ENCODE measurements at places on chromosomes 4 and X.

GRCh38 chr4:44632733-44633132, 18.7 kb downstream of the YIPF7 start:
- no peak for DNase-seq

DNA sequence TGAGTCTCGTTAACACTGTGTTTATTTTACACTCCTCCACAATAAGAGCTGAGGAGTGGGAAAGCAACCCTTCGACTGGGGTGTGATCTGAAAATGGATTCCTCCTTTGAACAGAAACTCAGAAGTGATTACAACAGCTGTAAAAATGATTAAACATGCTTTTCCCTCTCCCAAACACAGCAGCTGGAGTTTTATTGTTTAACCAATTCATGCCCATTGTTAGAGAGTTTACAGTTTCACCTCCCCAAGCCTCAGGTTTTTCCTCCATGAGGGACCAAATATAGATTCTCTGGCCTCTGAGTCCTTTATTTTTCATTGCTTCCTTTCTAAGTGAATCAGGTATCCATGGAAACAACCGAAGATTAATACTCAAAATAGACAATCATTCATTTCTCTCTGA, 263.0 kb upstream of the TAPT1 start:
- no peak for DNase-seq

DNA sequence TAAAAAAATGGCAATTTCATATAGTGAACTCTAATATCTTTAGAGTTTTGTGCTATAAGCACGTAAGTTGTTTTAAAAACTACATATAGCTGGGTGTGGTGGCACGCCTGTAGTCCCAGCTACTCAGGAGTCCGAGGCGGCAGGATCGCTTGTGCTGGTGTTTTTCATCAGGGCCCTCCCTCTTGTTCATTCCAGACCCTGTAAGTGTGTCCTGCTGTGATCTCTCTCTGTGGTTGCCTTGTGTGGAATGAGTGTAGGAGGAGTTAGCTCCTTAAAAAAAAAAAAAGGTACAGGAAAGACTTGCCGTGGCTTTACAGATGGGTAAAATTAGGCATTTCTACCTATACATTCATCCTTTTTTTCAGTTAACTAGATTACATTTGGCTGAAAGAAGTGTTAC, 35.4 kb downstream of the RBBP7 start:
- no peak for DNase-seq

DNA sequence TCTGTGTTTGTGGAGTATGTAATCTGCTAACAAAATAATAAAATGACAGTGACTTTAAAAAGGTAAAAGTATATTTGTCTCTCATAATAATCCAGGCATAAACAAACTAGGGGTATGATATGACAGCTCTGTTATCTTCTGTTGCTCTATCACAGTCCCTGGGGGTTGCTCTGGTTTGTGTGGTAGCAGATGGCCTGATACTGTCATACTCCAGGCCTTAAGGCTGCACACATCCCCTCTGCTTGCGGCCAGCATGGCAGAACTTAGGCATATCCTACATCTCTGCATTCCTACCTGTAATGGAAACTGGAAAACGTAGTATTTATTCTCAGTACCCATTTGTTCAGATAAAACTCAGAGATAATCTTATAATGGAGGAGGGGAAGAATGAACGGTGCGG, 117.9 kb upstream of the HAND2 start:
- DNase-seq: no peak

DNA sequence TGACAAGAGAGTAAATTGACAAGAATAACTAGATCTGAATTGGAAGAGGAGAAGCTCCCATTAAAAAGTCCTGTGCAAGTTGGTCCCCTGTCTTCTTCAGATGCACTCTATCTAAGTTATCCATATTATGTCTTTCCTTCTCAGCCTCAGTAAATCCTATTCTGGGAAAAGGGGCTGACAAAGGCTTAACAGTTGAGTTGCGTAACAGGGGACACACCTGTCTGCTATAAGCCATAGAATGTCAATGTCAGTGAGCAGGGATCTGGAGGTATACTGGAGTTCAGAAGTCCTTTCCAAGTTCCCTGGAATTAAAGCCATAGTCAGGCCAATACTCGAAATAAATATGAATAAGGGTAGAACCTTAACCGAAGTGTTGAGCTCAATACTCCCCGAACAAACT, 26.3 kb upstream of the TNIP3 start:
- DNase-seq: no peak

DNA sequence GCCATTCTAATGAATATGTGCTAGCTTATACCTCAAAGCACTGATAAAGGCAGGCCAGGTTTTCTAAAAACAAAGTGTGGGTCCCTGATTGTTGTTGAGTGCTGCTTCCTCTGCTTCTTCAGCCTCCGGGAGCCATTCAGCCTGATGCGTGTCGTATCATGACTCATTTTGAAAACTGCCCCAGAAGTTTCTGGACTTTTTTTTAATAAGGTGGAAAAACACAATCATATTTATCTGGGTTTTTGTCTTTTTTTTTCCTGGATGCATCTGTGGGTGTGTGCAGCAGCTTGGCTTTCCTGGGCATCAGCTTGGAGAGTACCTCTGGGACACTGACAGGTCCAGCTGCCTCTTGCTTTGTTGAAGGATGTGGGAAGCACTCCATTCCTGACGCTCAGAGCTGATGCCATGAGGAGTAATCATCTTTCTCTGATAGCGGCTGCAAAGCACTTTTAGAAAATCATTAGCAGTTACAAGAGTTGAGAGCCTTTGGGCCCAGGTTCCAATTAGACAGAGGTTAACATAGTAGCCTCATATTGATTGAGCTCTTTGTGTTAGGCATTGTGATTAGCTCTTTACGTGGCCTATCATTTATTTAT, 66.9 kb downstream of the PARM1 start:
- DNase-seq: no peak

- DNase-seq: peak; percentile 1
Observed at GRCh38 chrX:42290608-42291007, 367.3 kb upstream of the CASK start.

GRCh38 chr4:26670903-26671537, 87.1 kb downstream of the TBC1D19 start:
- DNase-seq: no peak

DNA sequence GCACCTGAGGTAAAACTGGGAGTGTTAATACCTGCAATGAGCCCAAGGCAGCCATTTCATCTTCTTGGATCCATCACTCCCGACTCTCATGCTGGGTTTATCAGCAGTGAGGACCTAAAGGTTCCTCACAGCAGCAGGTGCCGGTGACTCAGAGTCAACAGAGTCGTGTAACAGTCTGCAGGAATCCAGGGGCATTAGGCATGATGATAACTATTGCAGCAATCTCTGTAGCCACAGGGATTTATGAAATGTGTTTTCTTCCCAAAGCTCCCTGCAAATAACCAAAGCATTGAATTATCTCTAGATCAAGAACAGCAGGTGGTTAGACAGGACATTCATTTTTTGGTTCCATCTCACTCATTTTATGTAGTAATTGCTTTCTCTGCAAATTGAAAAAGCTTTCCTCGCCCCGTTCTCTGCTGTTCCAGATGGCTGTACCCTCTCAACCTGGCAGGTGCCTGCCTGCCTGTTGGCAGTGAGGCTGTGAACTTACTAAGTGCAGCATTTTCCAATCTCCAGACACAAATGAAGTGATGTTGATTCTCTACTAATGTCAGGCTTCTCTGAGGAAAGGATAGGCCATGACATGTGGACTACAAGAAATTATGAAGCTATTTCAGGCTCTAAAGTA, 48.1 kb upstream of the TSPAN7 start:
- no peak for DNase-seq

- DNase-seq: no peak
Observed at GRCh38 chr4:156326246-156326645, 372.6 kb upstream of the CTSO start.

DNA sequence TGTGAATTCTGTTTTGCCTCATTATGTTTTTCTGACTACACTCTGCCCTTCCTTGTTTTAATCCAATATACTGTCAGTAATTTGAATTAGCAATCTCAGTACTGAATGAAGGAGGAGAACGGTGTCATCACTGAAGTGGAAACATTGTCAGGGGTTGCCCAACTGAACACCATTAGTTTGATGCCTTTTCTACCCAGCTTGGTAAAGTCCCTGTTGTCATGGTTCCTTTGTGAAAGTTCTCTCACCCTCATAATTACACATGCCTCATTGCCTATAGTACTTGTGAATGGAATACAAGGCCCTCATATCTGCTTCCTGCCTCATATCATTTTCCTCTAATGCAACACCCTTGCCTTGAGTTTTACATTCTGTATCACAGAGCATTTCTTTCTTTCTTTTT, 76.9 kb downstream of the RRAGB start:
- DNase-seq: no peak

DNA sequence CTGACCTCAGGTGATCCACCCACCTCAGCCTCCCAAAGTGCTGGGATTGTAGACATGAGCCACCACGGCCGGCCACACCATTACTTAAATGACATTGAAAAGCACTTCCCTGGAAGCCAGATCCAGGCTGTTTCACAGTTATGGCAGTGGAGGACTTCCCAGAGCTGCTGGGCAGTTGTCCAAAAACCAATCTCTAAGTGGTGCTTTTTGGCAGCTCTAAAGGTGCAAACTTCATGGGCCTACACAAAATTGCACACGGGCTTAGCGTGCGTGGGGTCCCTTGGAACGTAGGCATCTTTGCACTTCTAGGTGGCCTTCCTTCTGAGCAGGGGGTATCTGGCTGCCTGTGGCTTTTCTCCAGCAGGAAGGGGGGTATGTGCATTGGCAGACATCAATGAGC, 172.3 kb downstream of the SHOX start:
- no peak for DNase-seq

GRCh38 chr4:183960046-183960420, 54.9 kb downstream of the STOX2 start:
- no peak for DNase-seq

DNA sequence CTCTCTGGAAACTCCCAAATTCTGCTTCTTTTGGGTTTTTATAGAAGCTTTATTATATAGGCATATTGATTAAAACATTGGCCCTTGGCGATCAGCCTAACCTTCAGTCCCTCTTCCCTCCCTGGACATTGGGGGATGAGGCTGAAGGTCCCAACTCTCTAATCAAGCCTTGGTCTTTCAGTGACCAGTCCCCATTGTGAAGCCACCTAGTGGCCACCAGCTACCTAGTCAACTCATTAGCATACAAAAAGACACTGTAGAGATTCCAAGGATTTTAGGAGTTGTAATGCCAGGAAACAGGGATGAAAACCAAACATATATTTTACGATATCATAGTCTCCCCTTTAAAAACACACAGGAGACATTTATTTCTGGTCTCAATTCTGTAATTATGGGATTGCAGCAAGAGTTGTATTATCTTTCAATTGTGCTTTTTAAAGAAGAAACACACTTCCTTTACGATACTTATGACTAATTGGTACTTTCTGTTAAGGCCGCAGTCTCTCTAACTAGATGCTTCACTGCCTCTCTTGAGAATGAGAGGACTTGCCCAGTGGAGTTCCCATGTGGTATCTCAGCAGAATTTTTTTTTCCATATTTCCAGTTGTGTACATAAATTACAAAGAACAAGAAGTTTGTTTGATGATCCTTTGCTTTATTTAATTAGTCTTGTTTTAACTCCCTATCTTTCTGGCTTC, 58.2 kb downstream of the WDR17 start:
- no peak for DNase-seq

GRCh38 chrX:45632506-45632905, 431.8 kb upstream of the DIPK2B start:
- DNase-seq: no peak

DNA sequence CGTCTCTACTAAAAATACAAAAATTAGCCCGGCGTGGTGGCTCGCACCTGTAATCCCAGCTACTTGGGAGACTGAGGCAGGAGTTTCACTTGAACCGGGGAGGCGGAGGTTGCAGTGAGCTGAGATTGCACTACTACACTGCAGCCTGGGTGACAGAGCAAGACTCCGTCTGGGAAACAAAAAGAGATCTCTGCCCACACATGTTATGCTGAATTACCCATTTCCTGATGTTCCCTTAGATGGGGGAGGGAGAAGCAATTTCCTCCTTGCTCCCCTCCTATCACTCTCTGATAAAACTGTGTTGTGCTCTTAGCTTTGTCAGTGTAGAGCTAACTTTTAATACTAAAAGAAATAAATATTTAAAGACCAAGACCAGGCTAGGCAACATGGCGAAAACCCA, 102.5 kb downstream of the LARP7 start:
- no peak for DNase-seq

GRCh38 chr4:83552083-83552482, 16.2 kb downstream of the GPAT3 start:
- no peak for DNase-seq

DNA sequence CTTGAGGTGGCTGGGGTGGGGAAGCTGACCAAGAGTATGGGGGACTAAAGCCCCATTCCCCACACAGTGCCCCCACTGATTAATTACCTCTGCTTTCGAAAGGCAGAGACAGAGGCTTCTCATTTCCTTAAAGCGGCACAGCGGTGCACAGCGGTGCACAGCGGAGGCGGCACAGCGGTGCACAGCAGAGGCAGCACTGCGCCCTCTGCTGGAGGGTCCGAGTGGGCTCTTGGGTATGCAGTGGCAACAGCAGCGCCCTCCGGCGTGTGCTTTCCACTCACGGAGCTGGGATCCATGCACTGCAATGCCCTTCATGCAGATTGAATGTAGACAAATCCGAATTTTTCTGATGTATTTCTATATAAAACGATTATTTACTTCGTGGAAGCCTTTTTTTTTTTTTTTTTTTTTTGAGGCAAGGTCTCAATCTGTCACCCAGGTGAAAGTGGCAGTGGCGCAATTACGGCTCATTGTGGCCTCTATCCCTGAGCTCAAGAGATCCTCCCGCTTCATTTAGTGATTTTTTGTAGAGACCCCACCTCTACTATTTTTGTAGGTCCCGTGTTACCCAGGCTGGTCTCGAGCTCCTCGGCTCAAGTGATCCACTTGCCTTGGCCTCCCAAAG, 19.7 kb upstream of the PRPS2 start:
- DNase-seq: peak; percentile 71

GRCh38 chrX:7100022-7100421, 47.5 kb upstream of the STS start:
- DNase-seq: no peak

GRCh38 chr4:158644760-158645159, 26.9 kb downstream of the C4orf46 start:
- DNase-seq: no peak

GRCh38 chr4:90970021-90970420, 842.8 kb downstream of the CCSER1 start:
- no peak for DNase-seq

GRCh38 chr4:6195602-6196319, 4.6 kb downstream of the JAKMIP1 start:
- no peak for DNase-seq

GRCh38 chr4:185764876-185765275, 47.1 kb downstream of the SORBS2 start:
- DNase-seq: no peak

GRCh38 chr4:173526027-173526482, 4.0 kb downstream of the HAND2 start:
- no peak for DNase-seq

DNA sequence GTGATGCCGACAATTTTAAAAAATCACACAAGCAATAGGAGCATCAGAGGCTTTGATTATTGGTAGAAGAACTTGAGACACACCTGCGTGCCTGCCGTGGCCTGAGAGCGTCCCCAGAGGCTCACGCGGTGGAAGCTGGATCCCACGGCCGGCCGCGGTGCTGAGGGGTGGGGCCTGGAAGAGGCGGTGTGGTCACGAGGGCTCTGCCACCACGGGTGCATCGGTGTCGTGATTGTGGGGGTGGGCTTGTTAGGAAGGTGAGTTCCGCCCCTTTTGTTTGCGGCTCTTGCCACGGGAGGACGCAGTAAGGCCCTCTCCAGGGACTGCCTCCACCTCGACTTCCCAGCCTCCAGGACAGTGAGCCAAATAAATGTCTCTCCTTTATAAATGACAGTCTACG, 77.2 kb upstream of the ADRA2C start:
- no peak for DNase-seq
